ENCODE measurements at places on chromosomes 12 and 14. TPM values are rescaled to one million over a fixed set of nuclear protein-coding genes. Genes with fewer than 3 reads are reported as not detected.

Gene SRRM4
- total RNA-seq = 0.13 TPM

Gene KLRB1
- 1.3 TPM for total RNA-seq

Gene KRT79
- 0.16 TPM for total RNA-seq

Gene CCDC177
- not detected for total RNA-seq

Gene NINJ2
- total RNA-seq = 5.2 TPM

Gene ACOT4
- total RNA-seq = 1.6 TPM

Gene EFCAB11
- total RNA-seq = 3.8 TPM

Gene CPNE6
- not detected for total RNA-seq

Gene CLEC9A
- total RNA-seq = not detected

Gene MGP
- total RNA-seq = 1,159 TPM

Gene TBX5
- 236 TPM for total RNA-seq

Gene SLC6A12
- total RNA-seq = 0.65 TPM
